Psoas muscle (tissue), 8 donors: ENCODE measurements at places on chromosomes 1 and 21. TPM values are rescaled to one million over a fixed set of nuclear protein-coding genes. Genes with fewer than 3 reads are reported as not detected.

- no peak for DNase-seq
Observed at GRCh38 chr1:226584164-226584563, 35.6 kb downstream of the STUM start.

- DNase-seq = no peak
Observed at GRCh38 chr1:212107481-212107880, 71.9 kb downstream of the DTL start.

DNA sequence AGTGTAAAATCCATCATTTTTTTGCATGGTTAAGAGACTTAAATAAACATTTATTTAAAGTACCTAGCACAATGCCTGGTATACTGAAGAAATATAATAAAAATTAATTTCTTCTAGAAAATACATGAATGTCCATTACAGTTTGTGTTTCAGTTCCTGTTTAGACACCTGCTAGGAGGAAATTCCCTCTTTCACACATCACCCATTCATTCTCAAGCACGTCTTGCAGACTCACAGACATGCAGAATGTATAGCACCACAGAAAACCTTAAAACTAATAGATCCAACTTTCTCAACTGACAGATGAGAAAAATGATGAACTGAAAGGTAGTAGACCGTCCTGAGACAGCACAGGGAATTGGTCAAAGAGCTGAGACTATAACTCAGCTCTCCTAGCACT is 172.2 kb upstream of the C8B start:
- DNase-seq = no peak

DNA sequence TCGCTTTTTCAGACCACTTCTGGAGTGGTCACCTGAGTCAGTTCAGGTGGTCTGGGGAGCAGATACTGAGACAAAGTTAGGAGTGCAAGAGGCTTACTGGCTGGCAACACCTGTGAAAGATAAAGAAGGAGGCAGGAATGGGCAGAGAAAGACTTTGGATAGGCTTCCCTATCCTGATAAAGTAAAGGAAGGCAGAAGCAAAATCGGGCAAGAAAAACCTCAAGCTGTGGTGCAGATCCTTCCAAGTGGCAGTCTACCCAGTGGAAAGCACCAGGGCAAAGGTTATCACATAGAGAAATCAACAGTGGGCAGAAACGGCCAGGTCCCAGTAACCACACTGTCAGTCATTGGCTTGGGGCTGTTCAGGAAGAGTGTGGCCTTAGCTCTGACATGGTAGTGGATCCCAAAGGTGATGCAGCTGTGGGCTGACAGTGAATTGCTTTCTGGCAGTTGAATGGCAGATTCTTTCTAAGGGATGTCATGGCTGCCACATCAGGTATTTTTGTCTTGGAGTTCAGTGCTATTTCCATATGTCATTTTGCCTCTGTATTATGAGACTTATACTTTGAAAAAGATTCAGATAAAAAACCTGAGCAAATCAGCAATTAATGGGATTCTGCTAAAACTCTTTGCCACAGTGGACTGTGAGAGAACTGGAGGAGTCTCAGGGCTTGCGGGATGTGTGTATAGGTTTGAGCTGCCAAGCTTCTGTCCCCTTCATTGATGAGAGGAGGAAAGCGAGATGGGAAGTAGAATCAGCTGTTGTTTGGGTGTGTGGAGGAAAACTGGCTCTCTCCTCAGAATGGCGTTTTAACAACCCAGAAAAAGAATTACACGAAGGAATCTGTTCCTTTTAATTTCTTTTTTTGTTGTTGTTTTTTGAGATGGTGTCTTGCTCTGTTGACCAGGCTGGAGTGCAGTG is 8.1 kb upstream of the CGN start:
- DNase-seq = no peak

- no peak for DNase-seq
Observed at GRCh38 chr1:171220581-171221054, 27.7 kb upstream of the FMO1 start.

- DNase-seq = no peak
Observed at GRCh38 chr21:31752352-31752751, 20.4 kb upstream of the SCAF4 start.

DNA sequence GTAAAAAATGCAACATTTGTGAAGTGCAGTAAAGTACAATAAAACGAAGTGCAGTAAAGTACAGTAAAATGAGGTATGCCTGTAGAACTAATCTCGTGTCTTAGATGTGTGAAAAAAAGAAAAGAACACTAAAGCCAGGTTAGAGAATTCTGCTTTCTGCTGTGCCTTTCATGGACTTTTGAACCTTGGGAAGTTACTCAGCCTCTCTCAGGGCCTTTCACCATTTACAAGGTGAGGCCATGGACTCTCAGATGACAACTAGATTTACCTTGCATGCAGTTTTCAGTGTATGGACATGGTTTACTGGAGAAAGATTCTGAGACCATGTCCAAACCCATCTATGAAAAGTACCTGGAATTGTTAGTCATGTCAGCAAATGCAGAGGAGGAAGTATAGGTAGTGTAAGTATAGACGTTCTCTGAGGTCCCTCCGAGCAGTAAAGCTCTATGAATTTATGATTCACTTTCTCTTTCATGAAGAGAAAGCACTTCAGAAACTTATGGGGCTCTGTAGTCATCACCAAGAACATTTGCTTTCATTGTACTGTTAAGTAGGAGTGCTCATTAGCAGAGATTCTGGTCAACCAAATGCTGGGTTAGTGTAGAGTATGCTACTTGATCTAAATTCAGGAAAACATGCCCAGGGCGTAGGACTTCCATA is 143.1 kb downstream of the CACNA1E start:
- no peak for DNase-seq

DNA sequence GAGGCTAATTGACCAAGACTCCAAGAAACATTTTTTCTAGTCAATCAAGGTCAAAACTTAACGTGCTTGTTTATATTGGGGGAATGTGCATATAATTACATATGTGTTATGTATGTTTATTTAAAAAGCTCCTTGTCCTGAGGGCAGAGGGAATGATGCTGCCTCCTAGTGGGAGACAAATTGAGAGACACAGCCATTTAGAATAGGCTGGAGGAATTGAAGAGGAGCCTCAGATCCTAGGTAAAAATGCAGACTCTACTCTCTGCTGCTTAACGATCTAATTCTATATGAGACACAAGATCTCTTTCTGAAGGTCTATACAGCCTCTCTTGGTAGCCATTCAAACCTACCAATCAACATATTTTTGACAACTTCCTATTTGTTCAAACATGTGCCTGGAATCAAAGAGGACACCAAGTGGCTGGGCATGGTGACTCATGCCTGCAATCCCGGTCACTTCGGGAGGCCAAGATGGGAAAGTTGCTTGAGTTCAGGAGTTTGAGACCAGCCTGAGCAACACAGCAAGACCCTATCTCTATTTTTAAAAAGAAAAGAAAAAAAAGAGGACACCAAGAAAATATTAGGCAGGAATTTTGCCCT is 136.6 kb upstream of the ZNF648 start:
- DNase-seq = no peak

DNA sequence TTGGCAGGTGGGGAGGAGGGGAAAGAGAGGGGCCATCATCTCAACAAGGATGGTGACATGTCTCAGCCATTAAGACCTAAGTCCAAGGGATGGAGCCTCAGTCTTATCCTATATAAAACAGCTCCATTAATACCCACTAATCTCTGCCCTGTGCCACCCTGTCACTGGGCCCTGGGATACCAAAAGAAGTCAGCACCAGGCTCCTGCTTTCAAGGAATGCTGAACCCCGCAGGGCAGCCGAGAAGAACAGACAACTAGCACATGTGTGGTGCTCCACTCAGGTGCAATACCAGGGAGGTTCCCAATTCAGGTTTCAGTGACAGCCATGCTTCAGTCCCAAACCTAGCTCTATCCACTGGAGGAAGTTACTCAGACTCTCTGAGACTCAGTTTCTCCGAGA is 128.4 kb downstream of the GRIK3 start:
- DNase-seq = no peak

GRCh38 chr1:6028042-6028850 is 17.4 kb upstream of the KCNAB2 start:
- DNase-seq = no peak

GRCh38 chr1:153478047-153478691 is 17.7 kb upstream of the S100A7 start:
- no peak for DNase-seq

DNA sequence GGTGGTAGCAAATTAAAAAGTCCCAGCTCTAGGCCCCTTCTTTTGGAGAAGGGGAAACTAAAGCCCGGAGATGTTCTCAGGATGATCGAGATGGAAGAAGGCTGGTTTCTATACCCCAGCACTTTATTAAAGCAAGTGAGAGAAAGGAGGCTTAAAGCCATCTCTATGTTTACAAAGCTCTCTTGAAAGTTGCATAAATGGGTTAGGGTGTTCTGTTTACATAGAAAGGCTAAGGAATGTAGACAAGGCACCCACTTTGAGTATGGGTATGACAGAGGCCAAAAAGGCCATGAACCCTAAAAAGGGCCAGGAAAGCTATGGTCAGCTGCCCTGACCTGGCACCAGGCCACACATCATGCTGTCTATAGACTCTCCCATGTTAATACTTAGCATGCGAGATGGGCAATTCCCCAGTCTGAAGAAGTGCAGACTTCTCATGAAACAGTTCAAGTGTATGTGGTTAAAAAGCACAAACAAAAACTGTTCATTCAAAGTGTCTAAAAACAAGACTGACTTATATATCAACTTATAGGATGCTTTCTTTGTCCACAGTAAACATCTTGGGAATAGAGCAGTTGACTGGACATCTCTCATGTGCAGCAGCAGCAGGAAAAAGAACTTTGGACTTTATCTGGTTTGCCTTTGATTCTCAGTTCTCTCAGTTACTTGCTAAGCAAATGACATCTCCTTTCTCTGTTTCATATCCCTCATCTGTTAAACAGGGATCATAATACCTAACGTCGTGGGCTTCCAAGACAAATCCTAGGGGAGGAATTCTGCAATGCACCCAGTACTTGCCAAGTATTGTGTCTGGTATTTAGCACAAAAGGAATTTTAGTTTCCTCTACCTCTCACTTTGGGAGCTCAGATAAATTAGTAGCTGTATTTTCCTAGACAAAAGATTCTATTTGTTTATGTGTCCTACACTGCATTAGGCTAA is 521.6 kb downstream of the PLPP3 start:
- DNase-seq = no peak

DNA sequence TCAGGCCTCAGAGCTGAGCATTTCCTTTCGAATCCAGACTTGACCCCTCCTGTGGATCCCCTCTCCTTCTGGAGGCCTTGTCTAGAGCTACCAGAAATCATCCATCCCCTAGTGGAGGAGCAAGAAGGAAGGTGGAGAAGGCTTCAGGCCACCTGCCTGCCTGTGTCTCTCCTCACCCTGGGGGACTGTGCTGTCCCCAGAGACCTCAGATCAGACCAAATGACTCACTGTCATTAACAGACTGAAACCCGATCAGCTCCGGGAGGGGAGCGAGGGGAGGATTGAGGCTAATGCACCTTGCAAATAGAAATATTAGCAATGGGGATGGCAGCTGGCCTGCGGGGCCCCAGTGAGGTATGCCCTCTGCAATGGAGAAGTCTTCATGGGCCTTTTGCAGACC is 2.1 kb downstream of the MYBPH start:
- DNase-seq = peak; percentile 81

DNA sequence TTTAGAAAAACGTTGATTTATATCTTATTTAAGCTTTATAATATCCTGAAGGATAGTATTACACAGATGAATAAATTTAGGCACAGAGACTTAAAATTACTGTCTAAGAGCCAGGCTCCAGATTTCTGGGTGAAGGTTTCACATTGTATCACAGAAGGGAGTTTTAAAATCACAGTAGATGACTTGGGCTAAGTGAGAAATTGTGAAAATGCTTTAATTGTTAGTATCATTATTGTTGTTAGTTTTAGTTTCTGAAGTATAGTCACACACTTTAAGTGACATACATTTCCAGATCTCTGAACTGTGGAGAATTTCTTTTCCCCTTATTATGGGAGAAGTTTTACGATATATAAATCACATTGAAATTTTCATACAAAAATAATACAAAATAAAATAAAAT is 83.5 kb downstream of the NDUFS5 start:
- no peak for DNase-seq

GRCh38 chr1:204102029-204102611 is 29.2 kb downstream of the SOX13 start:
- no peak for DNase-seq

- no peak for DNase-seq
Observed at GRCh38 chr1:77817368-77818209, 38.1 kb downstream of the MIGA1 start.

DNA sequence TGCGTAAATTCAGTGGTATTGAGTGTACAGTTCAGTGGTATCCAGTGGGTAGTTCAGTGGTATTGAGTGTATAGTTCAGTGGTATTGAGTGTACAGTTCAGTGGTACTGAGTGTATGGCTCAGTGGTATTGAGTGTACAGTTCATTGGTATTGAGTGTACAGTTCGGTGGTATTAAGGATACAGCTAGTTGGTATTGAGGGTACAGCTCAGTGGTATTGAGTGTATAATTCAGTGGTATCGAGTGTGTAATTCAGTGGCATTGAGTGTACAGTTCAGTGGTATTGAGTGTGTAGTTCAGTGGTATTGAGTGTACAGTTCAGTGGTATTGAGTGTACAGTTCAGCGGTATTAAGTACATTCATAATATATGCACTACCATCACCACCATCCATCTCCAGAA is 23.5 kb upstream of the KCNAB2 start:
- no peak for DNase-seq

GRCh38 chr1:230208619-230209261 is 141.7 kb downstream of the GALNT2 start:
- DNase-seq = no peak

DNA sequence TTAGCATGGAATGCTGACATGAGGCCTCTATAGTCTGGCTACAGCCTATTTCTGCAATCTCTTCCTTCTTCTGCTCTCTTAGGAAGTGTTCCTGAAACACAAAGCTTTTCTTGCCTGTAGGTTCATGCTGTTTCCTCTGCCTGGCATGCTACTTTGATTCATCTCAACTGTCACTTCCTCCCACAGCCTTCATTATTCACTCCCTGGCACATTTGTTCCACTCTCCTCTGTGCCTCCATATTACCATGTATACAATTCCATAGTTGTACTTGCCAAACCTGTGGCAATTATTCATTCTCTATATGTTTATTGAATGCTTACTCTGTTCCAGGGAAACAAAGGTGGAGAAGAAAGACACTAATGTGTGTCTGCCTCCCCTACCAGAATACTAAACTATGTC is 210.2 kb downstream of the LRRC7 start:
- no peak for DNase-seq

DNA sequence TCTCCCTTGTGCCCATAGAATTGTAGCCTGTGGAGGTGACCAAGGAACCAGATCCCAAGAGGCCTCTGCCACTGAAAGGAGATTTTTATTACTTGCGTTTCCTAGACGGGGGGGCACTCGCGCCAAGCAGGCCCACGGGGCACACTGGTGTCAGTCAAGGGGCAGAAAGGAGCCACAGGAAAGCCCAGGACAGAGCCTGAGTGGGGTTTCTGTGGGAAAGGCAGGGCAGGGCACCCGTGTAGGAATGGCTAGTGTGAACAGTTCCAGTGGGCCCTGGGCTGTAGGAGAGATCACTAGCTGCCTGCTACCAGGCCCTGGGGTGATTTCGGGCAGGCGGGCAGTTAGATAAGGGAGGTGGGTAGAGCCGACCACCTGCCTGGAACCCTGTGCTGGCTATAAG is 70.8 kb downstream of the ADARB1 start:
- no peak for DNase-seq

- no peak for DNase-seq
Observed at GRCh38 chr1:94745742-94746141, 74.4 kb upstream of the SLC44A3 start.

ALG14 gene
- 2.4 TPM for total RNA-seq

MYOC gene
- 3.1 TPM for total RNA-seq

RCSD1 gene
- 25.2 TPM for total RNA-seq

AKR7A3 gene
- not detected for total RNA-seq

STK40 gene
- total RNA-seq = 218 TPM

TMEM240 gene
- 1.4 TPM for total RNA-seq
